CD4-positive, alpha-beta T cell treated with Interleukin-15 for 1 hour (primary cell): ENCODE measurements at places on chromosomes 5 and 9.

DNA sequence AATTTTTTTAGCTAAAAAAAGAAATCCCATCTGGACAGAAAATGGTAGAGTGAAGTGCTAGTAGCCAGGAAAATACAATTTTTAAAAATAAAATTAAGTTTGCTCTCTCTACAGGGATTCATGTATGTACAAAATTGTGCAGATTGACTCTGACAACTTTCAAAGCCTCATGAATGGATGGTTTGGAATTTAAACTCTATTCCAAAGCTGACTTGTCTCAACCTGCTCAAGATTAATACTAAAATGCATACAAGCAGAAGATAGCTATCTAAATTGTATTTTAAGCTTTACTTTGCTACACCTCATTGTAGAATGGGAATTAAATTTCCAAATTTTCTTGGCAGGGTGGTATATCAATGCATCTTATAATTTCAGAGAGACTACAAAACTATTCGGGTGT lies 257.6 kb downstream of the RFX3 start:
- DNase-seq = no peak

DNA sequence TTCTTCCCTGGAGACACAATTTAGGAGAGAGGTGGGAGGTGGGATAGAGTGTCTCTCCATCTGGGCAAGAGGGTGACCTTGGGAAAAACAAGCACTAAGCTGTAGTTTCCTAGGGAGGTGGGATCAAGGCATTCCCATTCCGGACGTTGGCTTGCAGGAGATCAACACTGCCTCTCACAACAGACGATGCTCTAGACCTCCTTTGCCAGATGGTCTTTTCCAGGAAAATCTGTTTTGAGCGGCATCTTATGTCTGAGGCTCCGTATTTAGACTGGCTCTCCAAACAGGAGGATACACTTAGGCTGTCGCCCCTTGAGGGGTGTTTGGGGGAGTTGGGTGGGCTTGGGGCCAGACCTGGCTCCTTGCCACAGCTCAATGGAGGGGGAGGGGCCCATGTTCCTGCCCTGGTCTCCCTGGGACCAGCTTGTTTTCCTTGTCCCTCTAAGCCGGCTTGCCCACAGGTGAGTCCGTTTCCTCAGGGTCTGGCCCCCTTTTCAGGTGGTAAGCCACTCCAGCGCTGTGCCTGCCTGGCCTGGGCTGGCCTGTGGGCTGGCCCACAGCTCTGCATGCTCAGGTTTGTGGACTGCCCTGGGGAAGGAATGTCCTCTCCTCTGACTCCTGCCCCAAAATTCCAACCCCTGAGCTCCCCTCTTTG lies 2.4 kb downstream of the PSD2 start:
- DNase-seq = no peak

DNA sequence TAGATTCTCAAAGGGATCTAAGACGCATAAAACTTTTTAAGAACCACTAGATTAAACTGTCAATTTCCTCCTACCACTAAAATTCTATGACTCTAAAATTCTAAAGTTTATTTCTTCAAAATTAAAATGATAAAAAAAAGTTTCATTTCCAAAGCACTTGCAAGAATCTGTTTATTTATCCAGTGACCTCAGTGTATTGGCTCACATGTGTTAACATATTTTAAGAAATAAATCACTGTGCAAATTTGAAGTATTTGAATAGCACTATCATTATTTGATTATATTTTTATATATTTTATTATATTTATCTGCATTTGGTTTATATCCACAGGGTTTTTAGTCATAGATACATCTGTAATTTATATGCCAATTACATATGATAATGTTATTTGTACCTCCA lies 62.2 kb upstream of the SLC12A2 start:
- no peak for DNase-seq

DNA sequence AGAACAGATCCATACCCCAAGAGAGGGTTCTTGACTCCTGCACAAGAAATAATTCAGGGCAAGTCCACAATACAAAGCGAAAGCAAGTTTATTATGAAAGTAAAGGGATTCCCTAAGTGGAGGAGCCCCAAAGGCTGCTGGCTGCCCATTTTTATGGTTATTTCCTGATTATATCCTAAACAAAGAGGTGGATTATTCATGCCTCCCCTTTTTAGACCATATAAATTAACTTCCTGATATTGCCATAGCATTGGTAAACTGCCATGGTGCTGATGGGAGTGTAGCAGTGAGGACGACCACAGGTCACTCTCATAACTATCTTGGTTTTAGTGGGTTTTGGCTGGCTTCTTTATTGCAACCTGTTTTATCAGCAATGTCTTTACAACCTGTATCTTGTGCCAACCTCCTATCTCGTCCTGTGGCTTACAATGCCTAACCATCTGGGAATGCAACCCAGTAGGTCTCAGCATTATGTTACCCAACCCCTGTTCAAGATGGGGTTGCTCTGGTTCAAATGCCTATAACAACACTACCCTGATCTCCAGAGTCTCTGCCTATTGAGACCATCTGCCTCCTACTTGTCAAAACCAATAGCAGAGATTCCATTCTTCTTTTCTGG lies 154.4 kb upstream of the GRAMD2B start:
- no peak for DNase-seq

DNA sequence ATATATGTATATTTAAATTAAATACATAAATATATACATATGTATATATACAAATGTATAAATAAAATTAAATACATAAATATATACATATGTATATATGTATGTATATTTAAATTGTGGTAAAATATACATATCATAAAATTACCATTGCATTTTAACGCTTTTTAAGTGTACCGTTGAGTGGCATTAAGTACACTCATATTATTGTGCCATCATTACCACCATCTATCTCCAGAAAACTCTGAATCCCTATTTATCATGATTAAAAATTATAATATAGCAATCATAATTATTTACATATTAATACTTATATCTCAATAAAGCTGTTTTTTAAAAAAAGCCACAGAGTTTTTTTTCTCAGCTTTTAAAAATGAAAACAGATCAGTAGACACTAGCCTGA lies 27.1 kb upstream of the VCAN start:
- no peak for DNase-seq

DNA sequence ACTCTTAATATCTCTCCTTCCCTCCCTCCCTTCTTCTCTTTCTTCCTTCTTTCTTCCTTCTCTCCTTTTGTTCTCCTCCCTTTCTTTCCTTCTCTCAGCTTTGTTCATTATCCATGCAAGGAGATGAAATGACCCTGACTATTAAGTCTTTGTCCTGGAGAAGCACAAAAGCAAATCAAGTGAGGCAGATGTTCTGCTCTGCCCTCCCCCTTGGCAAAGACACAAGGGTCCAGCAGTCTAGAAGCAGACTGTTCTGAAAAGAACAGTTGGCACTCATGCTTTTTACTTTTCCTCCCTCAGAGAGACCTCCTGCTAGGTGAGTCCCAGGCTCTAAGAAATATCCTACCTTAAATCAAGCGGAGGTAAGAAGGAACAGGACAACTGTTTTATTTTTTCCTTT lies 1067.6 kb upstream of the DMAC1 start:
- DNase-seq = no peak
